Adrenal gland (tissue), 19 donors: ENCODE measurements at places on chromosomes 11 and 22. TPM values are rescaled to one million over a fixed set of nuclear protein-coding genes. Genes with fewer than 3 reads are reported as not detected.

DNA sequence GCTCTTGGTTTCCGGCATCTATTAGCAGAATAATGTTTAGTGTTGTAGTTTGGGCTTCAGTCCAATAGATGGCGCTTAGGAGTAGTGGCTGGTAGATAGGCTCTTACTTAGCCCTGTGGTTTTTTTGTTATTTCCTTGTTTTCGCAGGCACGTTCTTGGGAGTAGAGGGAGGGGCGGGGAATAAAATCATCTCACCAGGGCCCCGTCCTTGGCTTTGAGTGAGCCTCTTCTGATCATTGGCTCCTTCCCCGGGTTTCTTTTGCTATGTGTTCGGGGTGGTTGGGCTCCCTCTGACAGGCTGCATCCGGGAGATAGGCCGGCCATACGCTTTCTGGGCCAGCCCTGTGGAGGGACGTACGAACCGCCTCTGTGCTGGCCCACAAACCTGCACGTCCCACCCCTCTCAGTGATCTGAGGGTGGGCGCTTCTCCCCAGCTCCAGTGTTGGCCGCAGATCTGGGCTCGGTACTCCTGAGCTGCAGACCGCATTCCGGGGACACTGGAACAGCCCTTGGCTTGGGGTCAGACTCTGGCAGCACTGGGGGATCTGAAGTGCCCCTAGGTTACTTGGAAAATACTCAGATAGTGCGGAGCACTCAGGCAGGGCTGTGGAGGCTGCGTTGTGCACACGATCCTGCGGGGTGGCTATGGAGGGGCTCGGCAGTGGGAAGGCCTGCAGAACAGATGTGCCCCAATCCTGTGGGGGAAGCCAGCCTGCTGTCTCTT, 217.0 kb downstream of the DYNC2H1 start:
- peak; percentile 61 for DNase-seq

DNA sequence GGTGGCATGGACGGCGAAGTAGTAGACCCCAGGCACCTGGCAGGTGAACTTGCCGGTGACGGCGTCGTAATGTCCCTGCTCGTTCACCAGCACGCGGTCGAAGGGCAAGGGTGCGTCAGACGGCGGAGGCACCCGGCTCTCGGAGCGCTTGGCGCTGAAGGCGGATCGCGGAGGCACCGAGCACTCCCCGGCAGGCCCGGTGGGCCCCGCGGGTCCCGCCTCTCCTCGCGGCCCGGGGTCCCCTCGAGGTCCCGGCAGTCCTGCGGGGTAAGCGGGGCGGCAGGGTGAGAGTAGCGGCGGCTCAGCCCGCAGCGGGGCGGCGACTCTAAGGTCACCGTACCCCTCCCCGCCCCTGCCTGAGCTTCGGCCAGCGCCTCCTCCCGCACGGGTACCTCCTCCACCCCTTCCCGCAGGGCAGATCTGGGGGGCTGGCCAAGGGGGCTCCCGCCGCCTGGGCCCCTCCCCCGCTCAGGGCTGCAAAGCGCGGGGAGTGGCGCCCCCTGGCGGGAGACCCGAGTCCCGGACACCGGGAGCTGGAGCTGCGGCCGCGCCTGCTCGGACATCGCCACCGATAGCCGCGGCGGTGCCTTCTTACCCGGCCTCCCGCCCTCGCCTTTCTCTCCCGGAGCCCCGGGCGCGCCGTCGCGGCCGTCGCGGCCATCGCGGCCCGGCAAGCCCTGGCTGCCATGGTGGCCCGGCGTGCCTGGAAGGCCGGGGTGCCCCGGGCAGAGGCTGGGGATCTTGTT, 921 bp downstream of the C1QTNF5 start:
- peak; percentile 78 for DNase-seq

DNA sequence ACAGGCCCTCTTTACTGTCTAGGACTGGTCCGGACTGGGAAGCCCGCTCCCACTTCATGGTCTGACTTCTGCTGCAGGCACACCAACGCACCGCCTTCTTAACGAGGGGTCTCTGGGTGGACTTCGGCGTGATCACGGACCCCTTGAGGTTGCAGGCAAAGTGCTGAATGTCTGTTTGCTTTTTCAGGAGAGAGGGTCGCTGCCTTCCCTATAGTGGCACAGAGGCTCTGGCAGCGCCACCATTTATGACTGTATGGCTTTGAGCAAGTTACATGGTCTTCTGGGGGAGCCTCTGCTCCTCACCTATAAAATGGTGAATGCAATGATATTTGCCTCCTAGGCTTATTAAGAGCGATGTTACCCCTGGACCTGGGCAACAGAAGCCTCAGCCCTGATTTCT, 1.4 kb upstream of the SCN4B start:
- DNase-seq, result no peak

Gene OOSP4B
- not detected for total RNA-seq

Gene SEC14L2
- total RNA-seq, result 2.3 TPM
